ENCODE measurements at places on chromosomes 6 and 20.

- no peak for DNase-seq
These were observed 15.3 kb downstream of the FOXO3 start for GRCh38 chr6:108575905-108576494.

DNA sequence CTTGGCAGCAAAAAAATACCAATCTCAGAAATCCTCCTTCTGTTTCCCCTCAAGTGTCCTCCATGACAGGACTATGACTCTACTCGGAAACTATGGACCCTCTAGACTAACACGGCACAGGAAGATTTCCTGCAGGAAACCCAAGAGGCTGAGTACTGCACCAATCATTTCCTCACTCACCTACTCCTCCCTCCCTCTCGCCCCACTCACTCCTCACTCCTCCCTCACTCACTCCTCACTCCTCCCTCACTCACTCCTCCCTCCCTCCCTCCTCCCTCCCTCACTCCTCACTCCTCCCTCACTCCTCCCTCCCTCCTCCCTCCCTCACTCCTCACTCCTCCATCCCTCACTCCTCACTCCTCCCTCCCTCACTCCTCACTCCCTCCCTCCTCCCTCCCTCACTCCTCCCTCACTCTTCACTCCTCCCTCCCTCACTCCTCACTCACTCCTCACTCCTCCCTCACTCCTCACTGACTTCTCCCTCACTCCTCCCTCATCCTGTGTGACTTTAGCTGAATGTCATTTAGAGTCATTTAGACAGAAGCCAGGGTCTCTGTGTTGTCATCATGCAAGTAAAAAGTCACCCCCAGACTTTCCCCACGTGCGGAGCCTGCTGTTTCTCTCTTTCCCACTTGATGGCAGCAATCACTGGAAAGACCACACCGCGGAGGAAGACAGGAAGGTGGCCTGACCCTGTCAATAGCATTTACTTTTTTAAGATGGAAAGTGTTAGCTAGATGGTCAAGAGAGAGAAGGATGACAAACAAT lies 226.8 kb upstream of the PDE10A start:
- peak; percentile 66 for DNase-seq

DNA sequence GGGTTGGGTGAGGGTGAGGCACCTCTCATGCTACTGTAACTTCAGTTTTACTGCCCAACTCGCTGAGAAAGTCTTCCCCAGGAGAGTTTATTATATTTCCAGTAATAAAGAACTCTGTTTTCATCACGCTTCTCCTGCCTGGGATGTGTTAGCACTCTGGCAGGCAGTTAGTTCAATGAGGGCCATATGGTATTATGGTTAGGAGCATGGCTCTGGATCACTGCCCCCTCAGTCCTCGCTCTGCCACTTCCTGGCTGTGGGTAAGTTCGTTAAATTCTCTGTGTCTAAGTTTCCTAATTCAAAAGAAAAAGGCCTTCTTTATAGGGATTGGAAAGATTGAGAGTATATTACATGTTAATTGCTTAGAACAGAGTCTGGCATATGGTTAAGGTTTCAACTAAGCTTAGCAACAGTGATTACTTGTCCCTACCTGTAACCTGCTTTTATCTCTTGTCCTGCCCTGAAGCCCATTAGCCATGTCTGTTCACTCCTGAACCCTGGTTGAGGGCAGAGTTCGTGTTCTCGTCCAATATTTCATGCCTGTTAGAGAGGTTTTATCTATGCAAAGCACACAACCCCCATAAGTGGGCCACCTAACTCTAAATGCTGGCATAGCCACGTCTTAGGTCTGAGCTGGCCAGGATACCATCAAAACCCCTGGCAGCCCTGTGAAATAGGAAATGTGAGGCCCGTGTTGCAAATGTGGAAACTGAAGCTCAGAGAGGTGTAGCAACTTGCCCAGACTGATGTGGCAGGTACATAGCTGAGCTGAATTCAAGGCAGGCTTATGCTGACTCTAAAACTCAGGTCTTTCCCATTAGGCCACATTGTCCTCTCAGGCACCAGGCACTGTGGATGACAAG lies 342.5 kb upstream of the JARID2 start:
- no peak for DNase-seq

DNA sequence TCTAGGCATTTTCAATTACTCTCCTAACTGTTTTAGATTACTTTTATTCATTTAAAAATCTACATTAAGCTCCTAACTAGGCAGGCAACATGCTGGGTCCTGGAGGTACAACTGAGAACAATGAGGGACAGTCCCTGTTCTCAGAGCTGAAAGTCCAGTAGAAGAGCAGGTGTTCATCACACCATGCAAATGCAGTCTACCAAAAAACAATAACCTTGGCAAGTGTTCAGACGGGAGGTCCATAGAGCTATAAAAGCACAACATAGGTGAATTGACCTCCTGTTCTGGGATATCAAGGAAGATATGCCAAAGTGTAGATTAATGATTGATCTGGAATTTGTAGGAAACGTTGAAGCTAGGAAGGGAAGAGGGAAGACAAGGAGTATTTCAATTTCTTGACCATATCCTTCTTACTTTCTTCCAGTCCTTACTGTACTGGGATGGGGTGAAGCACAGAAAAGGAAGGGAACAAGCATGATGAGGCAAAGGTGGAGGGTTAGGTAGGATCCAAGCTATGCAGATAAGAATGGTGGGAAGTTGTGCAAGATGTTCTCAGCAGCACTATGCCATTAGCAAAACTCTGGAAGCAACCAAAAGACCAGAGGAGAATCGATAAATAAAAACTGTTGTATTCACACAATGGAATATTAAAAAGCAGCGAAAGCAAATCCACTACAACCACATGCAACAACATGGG lies 485.7 kb upstream of the JARID2 start:
- no peak for DNase-seq

- DNase-seq = no peak
These were observed 35.4 kb downstream of the CEP250 start for GRCh38 chr20:35490736-35491181.

DNA sequence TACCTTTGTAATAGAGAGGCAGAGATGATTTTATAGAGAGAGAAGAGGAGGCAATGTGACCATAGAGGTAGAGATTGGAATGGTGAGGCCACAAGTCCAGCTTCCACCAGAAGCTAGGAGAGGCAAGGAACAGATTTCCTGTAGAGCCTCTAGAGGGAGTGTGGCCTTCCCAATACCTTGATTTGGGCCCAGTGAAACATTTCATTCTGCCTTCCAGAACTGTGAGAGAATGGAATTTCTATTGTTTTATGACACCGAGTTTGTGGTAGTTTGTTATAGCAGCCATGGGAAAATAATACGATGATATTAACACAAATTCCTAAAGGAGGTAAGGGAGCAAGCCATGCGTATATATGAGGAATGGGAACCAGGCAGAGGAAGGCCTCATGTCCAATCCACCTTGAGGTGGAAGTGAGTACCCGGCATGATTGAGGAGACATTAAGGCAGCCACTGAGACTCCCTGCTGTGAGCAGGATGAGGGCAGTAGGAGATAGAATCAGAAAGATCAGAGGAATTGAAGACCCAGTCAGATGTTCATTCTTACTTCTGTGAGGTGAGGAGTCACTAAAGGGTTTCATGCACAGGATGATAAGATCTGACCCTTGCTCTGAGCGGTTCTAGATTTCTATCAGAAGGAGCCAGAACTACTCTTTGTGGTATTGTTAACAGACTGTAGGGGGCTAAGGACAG lies 636.3 kb upstream of the IMPG1 start:
- no peak for DNase-seq

GRCh38 chr20:11274141-11274594 lies 600.4 kb upstream of the JAG1 start:
- DNase-seq = peak; percentile 60
